Stimulated activated CD8-positive, alpha-beta memory T cell treated with anti-CD3 and anti-CD28 coated beads, Interleukin-4, amount 100 ng/mL, for 24 hours (primary cell): ENCODE measurements at places on chromosomes 3 and 15.

DNA sequence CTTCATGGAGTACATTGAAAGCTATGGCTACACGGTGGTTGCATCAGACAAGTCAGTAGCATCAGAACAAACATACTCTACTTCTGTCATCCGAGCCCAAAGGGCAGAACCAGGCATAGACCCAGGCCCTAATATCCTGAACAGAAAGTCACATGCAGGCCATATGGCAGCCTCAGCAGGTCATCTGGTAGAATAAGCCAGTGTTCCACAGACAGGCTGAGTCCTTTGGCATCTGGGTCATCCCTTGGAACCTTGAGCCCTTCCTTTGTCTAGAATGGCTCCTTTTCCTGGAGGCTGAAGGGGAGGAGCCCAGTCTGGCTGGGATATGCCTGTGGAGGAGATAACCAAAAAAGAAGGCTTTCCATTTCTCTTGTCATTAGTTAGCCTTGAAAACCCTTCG lies 29.2 kb downstream of the SEMA6D start:
- DNase-seq, result no peak

DNA sequence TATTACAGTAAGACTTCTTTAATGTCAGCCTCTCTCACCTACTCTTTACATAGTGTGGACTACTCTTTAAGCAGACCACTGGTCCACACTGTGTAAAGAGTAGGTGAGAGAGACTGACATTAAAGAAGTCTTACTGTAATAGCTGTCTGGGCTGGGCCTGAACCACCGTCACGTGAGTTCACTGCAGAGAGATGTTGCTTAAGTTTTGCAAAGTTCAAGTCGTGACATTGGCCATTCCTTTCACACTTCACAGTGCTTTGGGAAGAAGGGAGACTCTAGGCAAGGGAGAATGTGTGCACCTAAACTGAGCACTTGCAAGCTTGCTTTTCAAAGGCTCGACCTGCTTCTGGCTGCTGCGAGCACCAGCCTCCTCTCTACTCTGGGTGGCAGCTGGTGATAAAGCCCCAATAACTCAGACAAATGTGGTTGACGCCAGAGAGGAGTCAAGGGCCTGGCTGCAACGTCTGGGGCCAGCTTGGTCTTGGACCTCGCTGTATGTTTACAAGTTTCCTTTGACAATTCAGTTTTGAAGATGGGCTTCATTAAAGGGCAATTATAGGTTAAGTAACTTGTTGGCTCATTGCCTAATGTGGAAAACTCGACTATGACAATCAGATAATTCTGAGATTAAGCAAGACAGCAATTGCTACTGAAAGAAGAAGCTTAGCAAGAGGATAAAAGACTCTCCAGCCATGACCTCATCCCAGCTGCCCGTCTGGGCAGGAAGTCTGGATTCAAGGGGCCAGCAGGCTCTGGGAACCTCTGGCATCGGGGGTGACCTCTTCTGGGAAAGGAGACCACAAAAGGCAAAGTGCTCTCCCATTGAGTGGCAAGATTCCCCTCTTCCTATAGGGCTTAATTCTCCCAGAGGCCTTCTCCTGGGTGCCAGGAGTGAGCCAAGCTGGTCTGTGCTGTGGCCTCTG lies 242.1 kb upstream of the TLE3 start:
- no peak for DNase-seq

DNA sequence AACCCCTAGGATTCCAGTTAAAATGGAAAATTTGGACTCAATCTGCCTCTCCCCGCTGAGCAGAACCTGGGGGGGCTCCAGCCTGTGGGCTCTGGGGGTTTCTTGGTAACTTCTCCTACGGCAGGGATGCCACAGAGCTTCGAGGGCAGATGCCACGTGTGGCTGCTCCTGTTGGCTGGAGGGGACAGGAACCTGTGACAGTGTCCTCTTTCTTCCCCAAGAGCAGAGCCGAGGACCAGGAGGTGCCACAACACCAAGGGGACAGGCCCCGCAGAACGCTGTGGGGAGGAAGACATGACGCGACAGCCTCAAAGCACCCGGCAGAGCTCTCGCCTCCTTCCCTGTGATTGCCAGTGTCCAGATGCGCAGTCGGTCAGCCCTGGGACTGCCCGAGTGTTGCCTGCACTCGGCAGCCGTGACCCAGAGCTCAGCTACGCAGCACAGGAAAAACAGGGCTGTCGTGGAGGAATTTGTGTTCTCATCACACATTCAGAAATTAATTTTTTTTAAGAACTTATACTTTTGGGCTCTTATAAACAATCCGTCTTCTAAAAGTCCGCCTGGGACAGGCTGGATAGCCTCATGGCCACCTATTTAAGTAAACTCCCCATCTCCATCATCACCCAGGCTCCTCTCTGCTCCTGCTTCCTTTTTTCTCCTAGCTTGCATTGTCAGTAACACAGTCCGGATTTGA lies 131.9 kb upstream of the MEF2A start:
- no peak for DNase-seq

DNA sequence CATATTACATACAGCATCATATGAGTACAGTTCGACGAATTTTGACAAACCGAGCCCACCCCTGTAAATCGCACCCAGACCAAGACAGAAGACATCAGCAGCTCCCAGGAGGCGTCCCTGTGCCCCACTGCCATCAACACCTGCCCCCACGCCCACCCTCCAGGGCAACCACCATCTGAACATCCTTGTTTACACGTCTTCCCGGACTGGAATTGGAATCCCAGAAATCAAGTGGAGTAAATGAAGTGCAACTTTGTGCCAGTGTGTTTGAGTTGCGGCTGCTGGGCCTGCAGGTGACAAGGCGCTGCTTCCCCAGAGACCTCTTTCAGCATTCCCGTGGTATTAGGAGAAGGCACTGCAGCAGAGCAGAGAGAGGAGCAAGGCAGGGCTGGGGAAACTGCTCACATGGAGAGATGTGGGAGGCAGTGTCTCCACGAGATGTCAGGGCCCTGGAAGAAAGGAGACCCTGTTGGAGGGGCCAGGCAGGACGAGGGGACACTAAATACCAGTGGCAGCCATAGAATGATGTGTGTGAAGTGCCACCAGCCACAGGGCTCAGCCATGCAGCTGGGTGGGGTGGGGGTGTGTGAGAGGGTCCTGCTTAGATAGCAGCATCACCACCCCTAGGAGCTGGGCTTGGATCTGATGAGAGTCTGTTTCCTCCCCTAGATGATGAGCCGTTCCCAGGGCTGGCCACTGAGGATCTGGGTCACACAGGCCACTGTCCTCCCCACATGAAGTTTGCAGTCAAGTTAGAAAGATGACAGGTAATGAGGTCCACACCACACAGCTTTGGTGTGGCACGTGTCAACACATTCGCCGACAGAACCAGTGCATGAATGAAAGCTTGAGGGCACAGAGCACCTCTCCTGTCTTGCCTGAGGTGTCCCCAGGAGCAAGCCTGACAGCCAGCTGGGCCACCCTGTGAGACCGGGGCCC lies 33.4 kb upstream of the PCSK6 start:
- DNase-seq, result no peak

DNA sequence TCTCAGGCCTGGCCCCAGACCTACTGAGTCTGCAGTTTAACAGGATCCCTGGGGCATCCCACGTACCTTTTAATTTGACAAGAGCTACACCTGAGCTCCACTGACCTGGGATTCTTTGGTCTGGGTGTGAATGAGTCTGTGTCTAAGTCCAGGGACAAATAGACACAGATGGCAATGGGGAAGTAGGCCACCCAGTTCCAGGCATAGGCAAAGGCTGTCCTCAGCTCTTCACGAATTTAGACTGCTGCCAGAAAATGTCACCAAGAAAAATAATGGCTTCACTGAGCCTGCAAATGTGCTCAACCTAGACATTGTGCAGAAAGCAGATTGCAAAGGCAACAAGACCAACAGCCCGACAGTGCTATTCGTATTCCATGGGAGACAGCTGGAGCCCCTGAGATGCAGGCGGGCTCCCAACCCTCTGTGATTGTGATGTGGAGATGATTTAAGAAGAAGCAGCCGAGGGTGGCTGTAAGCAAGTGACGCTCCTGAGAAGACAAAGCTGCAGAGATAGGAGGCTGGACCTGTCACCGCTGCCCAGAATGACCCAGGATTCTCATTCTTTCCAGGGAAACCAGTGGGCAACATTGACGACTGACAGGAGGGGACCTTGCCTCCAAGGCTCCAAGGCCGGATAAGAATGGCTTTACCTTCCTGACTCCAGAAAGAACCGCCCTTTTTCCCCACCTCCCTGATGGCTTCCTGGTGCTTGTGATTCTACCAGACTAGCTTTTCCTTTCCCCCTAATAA lies 39.8 kb upstream of the IREB2 start:
- DNase-seq, result no peak

- no peak for DNase-seq
Observed at GRCh38 chr3:192220915-192221314, 506.4 kb downstream of the FGF12 start.

- no peak for DNase-seq
Observed at GRCh38 chr3:141798448-141798845, 35.2 kb downstream of the GRK7 start.

DNA sequence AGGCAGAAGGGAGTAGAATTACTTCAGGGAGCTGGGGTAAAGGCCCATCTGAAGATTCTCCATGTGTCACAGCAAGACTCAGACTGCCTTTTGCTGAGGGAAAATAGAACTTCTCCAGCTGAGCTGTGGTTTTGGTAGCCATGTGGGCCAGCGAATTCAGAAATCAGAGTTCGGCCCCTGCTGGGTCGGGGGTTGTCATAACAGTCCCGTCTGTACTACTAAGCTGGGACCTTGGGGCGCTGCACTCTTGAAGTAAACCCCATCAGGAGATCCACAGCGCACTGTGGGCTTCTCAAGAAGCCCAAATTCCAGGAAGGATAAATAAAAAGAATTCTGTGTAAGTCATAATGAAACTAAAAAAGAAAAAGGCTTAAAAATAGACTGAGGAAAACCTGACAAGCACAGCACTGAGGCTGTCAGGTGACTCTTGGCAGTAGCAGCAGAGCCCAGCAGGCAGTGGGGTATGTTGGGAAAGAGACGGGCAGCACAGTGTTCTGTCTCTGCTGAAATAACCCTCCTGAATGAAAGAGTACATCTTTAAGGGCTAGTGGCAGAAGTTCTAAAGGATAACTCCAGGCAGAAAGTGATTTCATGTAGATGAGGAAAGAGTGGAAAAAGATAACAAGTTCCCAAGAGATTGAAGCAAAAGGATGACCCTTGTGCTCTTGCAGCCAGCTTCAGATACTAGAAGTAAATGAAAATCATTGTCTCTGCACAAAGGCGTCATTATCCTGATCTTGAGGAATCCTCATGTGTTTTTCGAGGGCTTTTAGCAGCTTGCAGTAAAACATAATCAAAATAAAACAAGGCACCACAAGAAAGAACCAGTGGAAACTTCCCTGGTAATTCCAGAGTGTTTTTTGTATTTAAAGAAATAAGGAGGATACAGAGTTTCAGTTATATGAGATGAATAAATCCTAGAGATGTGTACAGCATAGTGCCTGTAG lies 74.5 kb downstream of the RAB7A start:
- peak; percentile 49 for DNase-seq
